NCI-H446 (cell line): ENCODE measurements at places on chromosomes 4 and X.
A peak's percentile ranks its signal among the peaks of the same experiment; 100 is the strongest.

DNA sequence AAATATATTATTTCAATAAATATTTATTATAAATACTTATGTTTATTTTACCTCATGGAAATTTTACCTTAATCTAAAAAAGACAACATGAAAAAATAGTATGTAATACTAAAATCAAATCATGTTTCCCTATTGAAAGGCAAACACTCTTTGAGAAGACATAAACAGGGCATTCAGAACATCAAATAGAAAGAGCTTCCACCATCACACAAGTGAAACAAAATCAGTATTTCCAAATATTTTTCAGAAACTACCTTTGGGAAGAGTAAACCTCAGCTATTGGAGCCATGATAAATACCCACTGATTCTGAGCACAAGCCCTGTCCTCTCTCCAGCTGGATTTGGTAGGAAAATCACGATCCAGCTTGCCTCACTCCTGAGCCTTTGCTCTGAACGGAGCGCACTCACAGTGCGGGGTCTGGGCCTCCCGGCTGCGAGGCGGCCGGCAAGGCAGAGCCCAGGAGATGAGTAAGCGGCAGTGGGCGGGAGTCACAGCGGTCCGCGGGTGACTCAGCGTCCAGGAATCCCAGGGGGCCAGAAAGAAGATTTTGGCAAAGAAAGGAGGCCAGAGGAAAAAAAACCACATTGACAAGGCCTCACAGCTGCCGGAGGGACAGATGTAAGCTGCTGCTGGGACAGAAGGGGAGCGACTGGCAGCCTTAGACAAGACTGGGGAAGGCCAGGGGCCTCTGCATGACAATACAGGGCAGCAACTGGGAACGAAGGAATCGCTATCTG, 14.7 kb upstream of the ANXA5 start:
- peak; percentile 48 for DNase-seq

- no peak for DNase-seq
Observed at GRCh38 chr4:29079260-29079659, 1640.9 kb upstream of the PCDH7 start.

DNA sequence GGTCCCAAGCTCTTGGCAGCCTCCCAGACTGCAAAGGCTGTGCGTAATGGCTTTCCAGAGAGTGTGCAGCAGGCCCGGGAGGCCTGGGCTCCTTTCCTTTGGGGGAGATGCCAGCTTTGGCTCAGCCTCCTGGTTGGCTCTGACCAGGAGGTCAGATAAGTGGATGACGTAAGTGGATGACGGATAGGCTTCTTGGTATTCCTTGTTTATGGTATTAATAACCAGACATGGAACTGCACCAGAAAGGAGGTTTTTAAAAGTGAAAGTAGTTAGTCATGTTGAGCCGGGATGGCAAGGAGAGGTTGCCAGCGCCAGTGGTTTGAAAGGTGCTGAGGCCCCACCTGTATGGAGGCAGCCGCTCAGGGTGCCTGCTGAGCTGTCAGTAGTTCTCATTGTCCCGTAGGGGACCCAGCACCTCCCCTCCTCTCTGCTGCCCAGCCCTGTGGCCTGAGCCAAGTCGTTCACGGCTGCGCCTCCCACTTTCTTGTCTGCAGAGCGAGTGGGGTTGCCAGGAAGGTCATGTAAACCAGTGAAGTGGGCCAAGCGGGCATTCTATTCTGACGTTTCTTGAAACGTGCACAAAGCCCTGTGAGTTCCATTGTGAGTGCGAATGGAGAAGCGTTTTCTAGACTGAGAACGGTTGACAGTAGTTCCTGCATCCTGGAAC, 28.7 kb upstream of the STOX2 start:
- peak; percentile 58 for DNase-seq

GRCh38 chr4:20028645-20029044, 223.1 kb upstream of the SLIT2 start:
- no peak for DNase-seq
